ENCODE measurements at places on chromosomes 4 and X.

DNA sequence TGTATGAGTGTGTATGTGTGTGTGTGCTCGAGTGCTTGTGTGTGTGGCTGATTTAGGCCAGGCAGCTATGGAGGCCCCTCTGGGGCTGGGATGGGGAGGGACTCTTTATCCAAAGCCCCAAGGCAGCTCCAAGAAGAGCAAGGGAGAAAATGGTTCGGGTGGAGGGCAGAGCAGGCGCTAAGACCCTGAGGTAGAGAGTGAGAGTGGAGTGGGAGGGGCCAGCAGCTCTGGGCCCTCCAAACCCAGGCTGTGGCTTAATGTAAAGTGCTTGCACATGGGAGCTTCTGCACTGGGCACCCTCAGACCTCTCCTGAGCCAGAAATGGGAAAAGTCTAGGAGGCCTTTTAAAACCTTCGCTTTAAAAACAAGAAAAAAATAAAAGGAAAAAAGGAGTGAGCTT is 233.5 kb upstream of the PSAPL1 start:
- DNase-seq: no peak

- no peak for DNase-seq
Observed at GRCh38 chrX:11066812-11067211, 44.3 kb upstream of the HCCS start.

DNA sequence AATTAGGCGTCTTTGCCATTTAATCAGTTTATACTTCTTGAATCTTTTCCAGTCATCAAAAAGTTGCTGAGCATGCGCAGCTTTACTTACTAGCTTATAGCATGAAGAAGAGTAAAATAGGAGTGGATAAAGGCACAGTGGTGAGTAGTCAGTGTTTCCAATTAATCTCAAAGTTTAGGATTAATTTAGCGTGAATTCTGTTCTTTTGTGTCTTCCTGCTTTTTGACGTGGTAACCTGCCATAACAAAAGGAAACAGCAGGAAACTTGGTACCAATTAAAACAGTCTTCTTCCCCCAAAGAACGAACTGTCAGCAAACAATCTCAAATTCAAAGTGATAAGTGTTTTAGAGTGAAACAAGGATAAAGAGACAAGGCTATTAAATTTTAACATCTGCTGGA is 61.9 kb downstream of the TET2 start:
- DNase-seq: no peak

- no peak for DNase-seq
Observed at GRCh38 chr4:6200922-6201362, 593 bp upstream of the JAKMIP1 start.

- no peak for DNase-seq
Observed at GRCh38 chr4:110869862-110870572, 247.1 kb upstream of the PITX2 start.
